ENCODE measurements at places on chromosomes 11 and 22.

DNA sequence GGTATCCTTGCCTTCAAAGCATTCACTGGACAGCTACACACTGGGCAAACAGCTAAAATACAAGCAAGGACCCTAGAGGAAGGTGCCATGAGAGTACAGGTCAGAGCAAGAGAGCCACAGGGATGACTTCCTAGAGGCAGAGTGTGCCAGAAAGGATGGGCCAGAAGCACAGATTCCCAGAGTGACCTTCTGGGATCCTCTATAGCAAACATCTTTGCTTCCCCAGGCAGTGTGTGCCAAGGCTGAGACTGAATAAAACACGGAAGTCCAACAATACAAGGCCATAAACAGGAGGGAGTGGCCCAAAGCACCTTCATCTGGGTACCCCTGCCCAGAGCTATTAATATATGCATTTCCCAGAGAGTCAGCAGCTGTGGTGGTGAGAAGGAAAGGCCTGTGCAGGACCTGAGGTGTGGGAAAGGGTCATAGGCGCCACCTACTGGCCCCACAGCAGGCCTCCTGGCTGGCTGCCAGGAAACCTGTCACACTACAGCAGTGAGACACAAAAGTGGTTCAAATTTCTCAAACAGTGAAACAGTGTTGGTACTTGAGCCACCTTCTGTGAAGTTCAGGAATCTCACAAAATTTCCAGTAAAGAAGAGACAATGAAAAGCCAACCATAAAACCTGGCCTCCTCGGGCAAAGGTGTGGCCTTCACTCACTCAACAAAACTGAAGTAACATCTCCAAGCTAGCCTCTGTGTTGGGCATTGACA, 20.3 kb downstream of the CLPB start:
- DNase-seq = peak; percentile 83

- no peak for DNase-seq
Measured at GRCh38 chr11:60989093-60989650, 17.7 kb downstream of the CD6 start.

DNA sequence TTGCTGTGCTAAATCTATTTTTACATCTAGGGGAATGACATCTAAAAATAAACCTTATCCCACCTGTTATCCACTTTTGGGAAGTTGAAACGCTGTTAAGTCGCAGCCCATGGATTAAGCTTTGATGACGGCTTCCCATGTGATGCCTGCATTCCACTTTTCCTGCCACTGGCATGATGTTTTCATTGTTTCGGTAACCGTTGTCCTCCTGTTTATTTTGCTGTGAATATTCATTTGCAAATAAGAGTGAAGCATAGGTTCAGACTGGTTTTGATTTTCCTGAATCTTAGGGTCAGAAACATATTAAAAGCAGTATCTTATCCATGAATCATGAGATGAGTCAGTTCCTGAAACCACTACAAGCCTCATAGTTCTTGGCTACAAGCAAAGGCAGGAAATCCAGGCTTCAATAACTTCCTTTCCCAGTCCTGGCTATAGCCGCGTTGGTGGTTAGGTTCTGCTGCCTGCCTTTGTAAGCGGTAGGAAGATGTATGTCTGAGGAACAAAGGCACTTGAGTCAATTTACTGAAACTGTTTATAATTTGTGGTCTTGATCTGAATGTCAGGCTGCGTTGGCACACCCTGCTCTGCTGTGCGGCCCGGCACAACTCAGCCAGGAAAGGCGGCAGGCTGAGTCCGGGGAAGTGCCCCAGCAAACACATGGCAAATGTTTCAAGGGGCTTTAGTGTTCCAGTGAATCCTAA, 19.4 kb downstream of the TEAD1 start:
- DNase-seq = peak; percentile 79

GRCh38 chr22:17541476-17541875, 21.8 kb upstream of the SLC25A18 start:
- no peak for DNase-seq

GRCh38 chr11:124817036-124817435, 16.8 kb upstream of the MSANTD2 start:
- no peak for DNase-seq

DNA sequence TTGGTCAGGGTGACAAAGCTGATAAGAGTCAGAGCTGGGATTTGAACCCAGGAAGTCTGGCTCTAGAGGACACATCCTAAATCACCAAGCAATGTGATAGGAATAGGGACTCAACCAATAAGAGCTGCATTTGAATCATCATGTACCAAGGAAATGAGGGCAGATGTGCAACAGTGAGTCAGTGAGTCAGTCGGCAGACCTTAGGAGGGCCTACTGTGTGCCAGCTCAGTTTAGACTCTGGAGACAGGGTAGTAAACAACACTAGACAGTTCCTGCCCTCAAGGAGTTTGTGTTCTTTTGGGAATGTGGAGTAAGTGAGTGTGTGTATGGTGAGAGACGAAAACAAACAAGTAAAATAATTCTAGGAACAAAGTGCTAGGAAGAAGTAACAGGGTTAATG, 11.2 kb downstream of the IL10RA start:
- no peak for DNase-seq

DNA sequence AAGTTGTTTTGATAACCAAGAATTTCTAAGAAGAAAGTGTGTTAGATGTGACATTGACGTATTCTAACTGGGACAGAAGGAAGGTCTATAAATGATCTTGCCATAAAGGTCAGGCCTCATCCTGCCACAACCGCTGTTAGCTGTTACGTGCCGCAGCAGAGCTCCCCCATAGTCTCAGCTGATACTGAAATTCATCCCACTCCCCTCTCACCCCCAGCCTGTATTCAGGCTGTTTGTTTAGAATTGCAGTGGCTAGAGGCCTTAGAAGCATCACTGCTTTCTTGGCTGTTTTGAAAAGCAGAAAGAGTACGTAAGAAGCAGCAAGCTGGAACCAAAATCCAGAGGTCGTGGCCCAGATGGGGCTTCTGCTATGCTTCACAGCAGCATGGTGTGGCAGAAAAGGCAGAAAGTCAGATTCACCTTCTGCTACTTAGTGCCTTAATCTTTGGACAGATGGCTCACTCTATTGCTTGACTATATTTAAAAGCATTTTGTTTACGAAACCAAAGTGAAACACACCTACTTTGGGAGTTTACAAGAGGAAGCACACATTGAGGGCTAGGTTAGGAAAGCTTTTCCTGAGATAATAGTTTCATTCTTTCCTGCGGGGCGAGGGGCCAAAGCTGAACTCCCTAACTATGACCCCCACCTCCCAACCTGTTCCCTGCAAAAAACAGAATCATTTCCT, 950 bp upstream of the LAYN start:
- DNase-seq = no peak

GRCh38 chr11:64887757-64888405, 9.5 kb upstream of the EHD1 start:
- peak; percentile 80 for DNase-seq

DNA sequence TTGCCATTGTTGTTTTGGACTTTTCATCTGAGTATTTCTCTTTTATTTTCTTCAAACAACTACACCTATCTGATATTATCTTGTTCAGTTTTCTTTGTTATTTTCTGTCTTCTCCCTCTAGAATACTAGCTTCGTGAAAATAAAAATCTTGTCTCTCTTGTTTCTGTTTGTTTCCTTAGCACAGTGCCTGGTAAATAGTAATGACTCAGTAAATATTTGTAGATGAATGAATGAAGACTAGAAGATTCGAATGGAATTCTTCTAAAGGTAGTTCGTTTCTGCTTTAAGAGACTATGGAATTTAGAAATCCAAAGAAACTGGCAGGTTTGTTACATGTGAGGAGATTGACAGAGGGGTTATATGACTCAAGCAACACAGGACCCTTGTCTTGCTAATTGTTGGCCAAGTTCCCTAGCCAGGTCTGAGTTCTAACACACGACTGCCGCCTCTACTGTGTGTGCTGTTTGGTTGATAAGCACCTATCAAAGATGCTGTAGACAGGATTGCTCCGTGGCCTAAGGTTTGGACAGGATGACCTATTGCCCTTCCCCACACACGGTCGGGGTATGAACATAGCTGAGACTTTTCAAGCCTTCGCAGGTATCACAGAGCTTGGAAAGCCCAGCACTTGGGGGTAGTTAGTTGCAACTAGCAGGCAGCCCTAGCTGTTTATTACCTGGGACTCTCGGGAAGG, 831 bp upstream of the TMEM135 start:
- no peak for DNase-seq

GRCh38 chr11:118305726-118306125, 1.2 kb downstream of the CD3E start:
- DNase-seq = no peak

DNA sequence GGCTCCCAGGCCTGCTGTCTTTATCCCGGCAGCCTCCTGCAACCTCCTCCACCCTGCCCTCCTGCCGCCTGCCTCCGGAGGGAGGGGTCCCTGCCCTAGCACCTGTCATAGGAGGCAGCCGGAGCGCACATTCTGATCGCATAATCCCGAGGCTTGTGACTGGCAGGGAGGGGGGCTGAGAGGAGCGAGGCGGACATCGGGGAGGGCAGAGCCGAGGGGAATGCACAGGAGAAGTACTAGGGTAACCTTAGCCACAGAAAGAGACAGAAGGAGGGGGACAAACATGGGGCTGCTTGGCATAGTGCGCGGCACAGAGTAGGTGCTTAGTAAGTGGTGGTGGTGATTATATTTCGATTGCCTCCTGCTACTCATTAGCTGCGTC, 9.2 kb upstream of the ALX4 start:
- no peak for DNase-seq

GRCh38 chr11:3782963-3783362, 14.4 kb downstream of the NUP98 start:
- DNase-seq = no peak

- peak; percentile 26 for DNase-seq
Measured at GRCh38 chr11:20097319-20098221, 62.7 kb downstream of the DBX1 start.

DNA sequence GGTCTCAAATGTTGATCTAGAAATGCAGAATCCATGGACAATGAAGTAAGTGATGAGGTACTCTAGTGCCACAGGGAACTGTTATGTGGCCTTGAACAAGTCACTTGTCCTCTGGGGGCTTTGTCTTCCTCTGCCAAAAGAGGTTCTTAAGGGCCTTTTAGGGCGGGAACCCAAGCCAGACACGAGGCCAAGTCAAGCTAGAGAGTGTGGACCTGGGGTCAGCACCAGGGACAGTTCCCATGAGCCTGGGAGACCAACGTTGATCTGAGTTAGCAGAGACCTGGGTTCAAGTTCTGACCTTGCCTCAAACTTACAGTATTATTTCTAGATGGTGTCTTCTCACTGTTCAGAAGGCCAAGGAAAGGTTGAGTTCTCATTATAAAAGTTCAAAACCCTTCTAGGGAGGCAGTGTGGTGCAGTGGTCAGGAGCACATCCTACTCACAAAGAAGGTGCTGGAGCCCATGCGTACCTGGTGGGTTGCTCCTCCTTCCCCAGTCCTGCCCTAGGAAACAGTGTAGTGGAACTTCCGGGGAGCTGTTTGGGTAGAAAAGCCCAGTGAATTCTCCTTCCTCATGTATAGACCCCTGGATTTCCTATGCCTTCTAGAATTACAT, 121.5 kb downstream of the CHST1 start:
- DNase-seq = no peak

DNA sequence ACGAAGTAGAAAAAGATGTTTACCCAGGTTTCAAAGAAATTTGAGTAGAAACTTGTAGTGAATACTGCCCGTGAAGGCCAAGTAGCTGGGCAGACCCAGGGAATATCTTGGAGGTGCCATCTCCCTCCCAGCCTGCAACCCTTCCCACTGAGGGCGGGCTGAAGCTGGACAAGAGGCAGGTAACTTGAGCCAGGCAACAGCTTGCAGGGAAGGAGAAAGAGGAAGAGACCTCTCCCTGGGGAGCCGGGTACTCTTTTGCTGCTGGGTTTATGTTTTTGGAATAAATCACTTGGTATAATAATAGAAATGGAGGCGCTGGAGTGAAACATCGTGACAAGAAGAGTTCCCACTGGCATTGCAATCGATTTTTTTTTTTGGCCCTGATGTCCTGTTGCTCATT, 49.4 kb upstream of the JAM3 start:
- DNase-seq = no peak

DNA sequence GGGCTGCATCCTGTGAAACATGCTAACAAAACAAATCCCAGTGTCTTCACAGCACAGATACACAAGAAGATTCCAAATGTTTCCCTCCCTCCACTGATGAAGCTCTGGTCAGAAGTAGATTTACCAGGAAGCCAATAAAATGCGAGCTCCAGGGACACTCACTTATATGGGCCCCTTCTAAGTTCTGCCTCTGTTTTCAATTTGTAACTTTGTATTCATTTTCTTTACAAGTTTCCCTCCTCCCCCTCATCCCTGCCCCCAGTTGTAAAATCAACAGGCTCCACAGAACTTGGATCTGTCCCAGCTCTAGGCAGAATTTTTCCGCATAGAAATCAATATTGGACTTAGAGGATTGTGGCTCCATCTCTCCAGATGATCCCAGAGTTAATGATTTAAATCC, 48.1 kb upstream of the ME3 start:
- no peak for DNase-seq

DNA sequence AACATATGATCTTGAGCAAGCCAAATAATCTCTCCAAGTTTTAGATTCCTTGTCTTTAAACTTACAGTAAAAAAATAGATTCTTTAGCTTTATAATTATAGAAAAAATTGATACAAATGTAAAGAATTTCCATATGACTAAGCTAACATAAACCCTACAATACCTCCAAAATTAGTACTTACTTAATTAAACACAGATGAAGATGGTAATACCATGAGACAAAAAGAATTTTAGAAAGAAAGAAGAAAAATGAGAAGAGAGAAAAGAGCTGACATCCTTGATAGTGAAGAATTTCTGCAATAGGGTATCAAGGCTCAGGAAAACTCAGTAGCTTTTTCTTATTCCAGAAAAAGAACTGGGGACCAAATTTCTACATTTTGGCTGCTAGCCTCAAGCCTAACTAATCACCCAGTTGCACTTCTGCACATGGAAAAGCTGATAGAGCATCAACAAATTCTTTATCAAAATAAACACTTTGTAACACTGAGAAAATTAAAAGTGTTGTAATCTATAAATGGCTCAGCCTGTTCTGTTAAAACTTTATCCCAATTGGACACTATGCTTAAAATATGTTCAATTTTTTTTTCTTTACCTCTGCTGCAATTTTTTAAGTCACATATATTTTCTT, 24.7 kb upstream of the SOX6 start:
- DNase-seq = no peak

GRCh38 chr22:43652845-43653244, 159.3 kb downstream of the EFCAB6 start:
- DNase-seq = no peak

GRCh38 chr22:49724030-49724892, 103.4 kb downstream of the BRD1 start:
- DNase-seq = no peak

Measured in hindlimb muscle (tissue), 1 donor.